ENCODE measurements at places on chromosomes 2 and 18.

DNA sequence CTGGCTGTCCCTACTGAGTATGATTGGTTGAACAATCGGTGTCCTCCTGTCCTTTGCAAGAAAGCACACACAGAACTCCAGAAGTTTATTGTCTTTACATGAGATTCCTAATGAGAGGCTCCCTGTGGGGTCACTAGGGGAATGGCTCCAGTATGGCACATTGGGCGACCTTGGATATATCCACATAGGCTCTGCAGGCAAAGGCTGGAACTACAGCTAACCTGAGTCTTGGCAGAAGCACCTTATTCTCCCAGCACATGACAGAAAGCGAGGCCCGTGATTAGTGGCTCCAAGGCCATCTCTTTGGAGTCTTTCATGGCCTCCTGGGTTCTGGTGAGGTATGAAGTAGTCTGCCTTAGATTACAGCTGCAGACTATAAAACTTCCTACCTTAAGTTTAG is 49.0 kb downstream of the ZDBF2 start:
- DNase-seq = no peak

DNA sequence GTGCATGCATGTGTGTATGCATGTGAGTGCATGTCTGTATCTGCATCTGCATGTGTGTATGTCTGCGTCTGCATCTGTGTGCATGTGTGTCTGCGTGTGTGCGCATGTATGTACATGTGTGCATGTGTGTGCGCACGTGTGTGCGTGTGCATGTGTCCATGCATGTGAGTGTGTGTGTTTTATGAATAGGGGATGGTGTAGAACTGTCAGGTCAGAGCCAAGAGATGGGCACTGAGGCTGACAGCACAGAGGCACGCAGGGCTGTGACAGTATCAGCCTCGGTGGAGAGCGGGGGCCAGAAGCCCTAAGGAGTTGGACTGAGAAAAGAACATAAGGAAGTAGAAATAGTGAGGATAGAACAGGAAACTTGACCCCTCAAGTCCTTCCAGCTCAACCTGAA is 494.0 kb upstream of the MYT1L start:
- DNase-seq = no peak

DNA sequence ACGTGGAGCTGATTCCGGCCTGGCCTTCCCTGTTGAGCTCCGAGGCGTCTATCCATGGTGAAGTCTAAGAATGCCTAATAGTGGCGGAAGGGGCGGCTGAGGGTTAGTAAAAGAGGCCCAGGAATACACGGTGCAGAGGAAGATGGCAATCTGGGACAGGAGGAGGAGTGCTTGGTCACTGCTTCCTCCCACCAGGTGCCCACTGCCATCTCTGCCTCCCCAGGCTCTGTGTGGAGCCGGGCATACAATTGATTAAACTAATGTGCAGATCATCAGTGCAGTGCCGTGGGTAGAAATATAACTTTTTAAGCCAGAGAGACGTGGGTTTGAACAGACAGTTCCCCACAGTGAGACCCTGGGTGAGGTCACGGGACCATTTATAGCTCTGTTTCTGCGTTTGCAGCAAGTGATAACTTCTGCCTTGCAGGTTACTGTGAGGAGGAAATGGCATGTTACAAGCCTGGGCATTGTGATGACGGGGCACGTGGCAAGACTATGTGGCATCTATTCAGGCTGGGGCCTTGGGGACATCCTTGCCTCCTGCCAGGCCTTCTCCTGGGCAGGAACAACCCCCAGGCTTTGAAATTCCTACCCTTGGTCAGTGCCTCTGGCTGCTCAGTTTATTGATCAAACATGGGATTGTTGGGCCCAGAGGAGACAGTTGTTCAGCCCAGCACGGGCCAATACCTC is 204.9 kb downstream of the ASB1 start:
- no peak for DNase-seq

DNA sequence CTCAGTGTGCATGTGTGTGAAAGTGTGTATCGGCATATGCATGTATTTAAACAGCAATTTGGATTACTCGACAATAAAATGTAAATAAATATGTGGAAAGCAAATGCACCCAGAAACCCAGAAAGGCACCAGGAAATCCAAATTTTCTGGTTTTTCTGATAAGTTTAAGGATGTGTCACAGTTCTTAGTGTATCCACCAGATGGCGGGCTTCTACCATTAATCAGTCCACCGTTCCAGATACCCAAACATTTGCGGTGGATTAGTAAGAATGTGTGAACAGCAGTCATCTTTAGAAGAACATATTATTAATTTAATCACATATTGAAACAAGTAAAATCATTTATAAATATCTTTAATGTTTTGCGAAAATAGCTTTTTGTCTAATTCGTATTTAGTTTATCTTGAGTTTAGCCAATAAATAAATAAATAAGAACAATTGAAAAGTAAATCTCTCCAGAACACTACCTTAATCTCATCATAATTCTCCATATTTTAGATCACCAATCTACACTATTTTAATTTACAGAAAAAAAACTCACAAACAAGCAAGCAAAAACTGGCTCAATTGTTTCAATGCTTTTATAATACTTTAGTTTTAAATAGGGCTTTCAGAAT is 298.9 kb downstream of the DSEL start:
- DNase-seq = peak; percentile 9

GRCh38 chr2:240227538-240228428 is 87.3 kb upstream of the OTOS start:
- DNase-seq = no peak

DNA sequence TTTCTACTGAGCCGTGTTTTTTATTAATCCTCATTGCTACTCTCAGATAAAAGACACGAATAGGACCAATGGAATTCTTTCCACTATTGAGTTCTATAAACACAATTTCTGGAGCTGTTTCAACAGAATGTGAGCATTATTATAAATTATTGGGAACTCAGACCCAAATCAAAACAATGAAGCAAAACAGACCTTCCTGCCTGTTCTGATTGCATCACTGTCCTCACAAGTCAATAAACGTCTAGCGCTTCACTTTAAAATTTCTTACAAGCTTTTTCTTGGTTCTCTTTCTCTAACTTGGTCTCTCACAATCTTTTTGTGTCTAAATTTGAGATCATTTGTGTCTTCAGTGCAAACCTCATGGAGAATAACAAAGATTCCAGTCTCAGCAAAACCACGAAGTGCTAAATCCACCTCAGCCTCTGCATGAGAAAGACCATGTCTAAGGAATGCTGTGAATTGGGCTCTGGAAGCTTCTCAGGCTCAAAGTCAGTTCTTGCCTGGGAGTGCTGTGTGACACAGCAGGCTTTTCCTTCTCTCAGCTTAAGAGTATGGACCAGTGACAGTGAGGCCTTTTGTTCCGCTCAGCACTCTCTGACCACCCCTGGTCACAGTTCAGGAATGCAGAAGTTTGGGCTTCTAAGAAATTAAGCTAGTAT is 22.8 kb downstream of the ARHGAP28 start:
- DNase-seq = no peak

DNA sequence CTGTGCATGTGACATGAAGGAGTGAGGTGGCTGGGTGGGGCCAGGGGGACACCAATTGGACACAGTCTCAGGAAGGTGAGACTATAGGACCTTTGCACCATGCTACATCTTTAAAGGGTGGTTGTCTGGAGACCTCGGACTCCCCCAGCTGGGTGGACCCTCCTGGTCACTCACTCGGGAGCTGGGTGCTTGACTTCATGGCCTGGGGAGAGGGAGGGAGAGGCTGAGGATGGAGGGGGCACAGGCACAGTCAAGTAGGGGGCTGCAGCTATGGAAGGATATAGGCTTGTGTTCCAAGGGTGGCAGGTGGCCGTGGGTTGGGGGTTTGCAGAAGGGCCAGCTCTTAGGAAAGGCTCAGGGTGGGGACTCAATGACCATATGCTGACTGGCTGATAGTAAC is 7.1 kb upstream of the CELF4 start:
- no peak for DNase-seq

DNA sequence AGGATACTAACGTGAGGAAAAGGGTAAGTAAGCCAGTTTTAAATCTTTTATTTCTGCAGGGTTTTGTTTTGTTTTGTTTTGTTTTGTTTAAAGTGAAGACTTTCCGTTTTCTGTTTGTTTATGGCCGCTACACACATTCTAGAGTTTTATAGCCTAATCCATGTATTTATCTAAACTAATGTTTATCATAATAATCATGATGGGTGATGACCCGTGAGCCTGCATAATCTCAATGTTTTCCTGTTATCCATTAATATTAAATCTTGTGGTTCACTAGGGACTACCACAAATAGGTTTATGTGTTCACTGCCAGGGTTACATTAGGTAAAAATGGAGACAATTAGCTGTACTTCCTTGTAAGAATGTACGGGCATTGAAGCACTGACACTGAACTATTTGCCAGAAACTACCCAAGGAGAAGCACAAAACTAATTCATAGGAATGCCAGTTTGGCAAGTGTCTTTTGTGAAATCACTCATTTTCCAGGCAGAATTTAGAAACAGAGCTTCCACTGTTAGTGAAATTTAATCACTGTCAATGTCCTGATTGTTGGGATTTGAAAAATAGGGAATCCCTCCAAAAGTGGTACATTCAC is 574.8 kb downstream of the LRP1B start:
- DNase-seq = no peak

GRCh38 chr2:57888463-57888862 is 158.1 kb upstream of the VRK2 start:
- no peak for DNase-seq

DNA sequence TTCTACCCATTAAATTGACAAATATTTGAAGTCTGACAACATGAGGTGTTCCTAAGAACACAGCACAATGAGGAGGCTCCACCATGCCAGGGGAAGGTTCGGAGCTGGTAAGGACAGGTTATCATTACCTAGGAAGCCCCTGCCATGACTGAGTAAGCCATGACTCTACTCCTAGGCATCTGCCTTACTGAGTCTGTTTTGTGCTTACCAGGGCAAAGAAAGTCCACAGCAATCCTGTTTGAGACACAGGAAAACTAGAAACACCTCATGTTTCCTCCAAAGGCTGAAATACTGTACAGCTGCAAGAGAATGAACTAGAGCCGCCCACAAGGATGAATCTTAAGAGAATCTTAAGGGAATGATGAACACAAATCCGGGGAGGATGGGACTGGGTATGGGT is 11.6 kb downstream of the TGFBRAP1 start:
- no peak for DNase-seq

DNA sequence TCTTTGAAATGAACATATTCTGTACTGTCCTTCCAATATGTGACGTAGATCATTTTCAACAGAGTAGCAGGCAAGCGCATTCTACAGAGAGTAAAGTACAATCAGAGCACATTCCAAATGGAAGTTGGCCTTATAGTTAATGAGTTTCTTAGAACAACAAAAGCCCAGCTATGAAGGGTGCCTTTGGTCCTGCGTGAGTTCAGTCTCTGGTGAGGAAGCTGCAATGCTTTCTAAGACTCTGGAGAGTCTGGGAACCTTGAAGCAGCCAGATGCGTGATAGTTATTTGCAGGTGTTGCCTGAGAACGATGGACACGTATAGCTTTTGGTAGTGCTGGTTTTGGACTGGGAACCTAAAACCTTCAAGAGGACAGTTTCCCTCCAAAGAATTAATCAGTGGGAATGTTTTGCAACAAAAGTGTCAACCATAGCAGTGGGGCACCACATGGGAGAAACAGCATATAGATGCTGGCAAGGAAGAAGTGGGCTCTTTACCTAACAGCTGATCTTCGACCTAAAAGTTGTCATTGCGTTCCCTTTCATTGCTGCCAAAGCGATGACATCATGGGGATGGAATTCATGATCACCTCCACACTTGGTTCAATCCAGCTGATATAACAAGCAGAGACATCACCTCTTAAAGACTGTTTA is 9.3 kb upstream of the SNORC start:
- DNase-seq = no peak

- DNase-seq = no peak
Measured at GRCh38 chr2:70330476-70330875, 28.6 kb upstream of the FAM136A start.

DNA sequence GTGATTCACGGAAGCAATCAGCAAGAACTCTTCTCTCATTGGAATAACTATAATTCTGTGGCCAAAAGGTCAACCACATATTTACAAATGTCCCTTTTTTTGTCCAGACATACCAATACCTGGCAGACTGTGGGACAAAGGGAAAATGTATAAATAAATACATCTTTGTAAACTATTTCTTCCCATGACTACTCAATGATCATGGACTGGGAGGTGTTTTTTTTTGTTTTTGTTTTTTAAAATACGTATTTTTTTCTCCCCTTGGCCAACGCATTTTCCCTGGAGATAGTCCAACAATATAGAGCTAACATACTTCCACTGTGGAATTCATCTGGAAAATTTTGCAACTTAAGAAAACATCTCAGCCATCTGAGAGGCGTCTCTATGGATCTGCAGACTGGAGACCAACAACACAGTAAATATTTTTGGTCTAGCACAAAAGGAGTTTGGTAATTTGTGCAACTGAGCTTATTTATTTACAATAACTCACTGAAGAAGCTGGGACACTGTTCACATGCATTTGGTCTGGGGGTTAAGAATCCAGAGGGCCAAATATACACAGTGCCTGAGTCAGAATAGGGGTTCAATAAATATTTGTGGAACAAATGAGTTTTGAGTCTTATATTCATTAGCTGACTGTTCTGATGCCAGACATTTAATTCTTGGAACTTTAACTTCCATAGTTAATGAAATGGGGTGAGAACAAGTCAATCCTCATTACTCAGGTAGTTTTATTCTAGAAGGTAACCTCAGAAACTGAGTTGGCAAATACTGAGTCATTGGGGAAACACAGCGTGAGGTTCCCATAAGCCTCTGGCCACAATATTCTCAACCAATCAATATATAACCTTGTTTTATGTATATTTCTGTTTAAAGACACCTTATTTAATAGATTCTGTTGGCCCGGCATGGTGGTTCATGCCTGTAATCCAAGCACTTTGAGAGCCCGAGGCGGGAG is 36.2 kb downstream of the CCBE1 start:
- DNase-seq = no peak

DNA sequence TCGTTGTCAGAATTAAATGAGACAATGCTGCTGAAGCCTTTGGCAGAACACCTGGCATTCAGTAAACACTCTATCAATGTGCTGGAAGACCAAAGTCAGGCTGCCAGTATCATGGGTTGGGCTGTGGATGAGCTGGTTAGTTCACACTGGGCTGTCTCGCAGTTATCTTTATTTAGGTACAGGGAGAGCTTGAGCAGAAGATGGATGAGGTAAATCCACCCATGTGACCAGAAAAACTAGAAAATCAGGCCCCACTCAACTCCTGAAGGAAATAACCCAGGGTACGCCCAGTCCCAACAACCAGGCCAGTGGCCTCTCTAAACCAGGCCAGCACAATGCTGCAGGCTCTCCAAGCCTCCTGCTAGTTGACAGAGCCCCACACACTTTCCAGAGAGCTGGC is 330.3 kb downstream of the TNS1 start:
- no peak for DNase-seq

DNA sequence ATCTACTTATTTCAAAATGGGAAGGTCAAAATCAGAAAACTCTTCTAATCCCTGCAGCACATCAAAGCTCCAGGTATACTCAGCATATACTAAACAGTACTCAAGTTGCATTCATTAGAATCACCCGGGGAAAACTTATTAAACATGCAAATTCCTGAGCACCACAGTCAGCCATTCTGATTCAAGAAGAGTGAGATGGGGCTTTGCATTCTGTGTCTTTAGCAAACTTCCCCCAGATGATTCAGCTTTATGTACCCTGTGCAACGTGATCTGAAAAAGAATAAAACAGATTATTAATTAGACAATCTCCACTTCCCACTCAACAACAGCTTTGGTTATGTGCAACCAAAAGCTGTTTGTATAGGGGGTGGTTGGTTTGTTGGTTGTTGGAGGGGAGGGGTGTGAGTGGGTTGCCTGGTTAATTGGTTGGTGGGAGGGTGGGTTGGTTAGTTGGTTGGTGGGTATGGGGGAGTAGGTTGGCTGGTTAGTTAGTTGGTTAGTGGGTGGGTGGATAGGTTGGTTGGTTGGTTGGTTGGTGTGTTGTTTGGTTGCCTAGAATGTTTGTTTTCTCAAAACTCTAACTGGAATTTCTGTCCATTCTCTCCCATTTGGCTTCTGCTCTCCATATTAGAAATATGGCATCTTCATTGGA is 112.5 kb upstream of the AGAP1 start:
- DNase-seq = no peak

All from NCI-H774 (cell line).